ENCODE measurements at places on chromosomes 1 and 21.

DNA sequence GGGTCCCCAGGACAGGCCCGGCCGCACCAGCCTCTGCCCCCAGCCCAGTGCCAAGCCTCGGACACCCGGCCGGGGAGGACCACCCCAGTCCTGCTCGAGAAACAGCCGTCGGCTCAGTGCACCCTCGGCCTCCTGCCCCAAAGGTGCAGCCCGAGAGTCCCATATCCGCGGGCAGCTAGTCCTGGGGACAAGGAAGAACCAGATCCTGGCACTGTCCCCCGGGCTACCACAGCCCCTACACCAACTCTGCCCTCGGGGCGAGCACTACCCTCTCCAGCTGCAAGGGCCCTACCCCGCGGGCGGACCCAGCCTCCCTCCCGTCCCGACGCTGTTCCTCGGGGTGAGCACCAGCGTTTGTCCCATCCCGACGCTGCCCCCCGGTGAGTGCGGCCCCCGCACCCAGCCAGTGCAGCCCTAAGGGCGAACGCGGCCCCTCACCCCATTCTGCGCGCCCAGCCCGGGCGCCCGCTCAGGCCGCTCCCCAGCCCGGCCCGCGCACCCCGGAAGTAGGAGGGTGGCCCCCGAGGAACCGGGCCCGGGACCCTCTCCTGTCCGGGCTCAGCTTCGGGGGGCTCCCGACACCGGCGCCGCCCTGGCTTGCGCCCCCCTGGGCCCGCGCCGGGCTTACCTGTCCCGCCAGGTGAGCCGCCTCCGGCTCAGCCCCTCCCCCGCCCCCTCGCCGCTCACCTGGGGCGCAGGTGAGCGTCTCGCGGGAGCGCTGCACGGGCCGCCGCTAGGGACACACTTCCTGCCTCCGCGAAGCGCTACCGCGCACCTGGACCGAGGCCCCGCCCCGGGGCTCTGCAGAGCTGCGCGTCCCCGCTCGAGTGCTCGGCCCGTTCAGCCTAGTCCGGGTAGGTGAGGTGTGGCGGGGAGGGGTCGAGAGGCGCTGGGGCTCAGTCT, at the start of gene KDF1:
Gene KDF1 (minus strand): TSS at position 747 of the 903 bp plus-strand sequence. CDS start 8,088 bp downstream, outside the sequence.
- no peak for DNase-seq

- no peak for DNase-seq
These were observed 38.4 kb downstream of the FYB2 start for GRCh38 chr1:56780826-56781225.

- no peak for DNase-seq
These were observed 10.6 kb downstream of the KIAA0319L start for GRCh38 chr1:35546614-35547013.

- DNase-seq = no peak
These were observed 89.9 kb downstream of the KCTD3 start for GRCh38 chr1:215657047-215657446.

- no peak for DNase-seq
These were observed 12.3 kb upstream of the RGS4 start for GRCh38 chr1:163056831-163057230.

DNA sequence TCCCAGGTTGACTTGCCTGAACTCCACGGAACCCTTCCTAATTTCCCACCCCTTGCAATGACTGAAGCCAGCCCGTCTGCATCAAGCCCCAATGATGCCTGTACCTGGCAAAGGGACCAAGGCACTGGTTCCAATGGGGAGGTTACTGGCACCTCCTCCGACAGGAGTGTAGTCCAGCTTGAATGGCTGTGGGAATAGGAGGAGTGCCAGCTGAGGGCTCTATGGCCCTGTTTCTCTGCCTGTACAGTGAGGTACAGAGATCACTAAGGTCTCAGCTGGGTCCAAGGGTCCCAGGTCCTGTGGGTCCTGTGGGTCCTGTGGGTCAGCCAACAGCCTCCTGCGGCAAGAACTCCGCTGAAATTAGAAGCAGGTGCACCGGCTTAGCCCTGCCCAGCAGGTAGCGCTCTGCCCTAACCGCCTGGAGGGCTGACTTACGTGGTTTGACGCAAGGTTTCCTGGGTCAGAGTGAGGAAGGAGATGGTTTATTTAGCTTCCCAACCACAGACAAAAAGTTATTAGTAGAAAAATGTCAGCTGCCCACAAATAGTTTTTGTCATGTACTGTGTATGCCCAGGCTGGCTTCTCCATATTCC, 9.9 kb upstream of the SPRR4 start:
- DNase-seq = no peak

DNA sequence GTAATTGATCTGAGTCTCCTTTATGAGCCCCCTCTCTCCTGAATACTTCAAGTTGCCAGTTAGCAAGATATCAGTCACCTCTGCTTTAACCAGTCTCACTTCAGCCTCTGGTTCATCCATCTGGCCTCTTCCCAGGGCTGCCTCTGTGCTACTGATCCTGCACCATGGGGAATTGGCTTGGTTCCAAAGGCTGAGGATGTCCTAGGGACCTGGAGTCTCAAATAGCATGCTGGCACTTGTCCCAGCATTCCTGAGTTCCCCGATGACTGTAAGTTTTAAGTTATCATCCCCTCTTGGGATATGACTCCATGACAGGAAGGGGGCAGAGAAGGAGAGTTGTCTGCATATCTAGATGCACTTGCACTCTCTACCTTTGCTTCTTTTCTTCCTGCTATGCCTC, 252.0 kb downstream of the PTBP2 start:
- no peak for DNase-seq

- no peak for DNase-seq
These were observed 88.7 kb downstream of the TAS1R2 start for GRCh38 chr1:18770799-18771198.

- no peak for DNase-seq
These were observed 95.8 kb upstream of the USH2A start for GRCh38 chr1:216518844-216519627.

DNA sequence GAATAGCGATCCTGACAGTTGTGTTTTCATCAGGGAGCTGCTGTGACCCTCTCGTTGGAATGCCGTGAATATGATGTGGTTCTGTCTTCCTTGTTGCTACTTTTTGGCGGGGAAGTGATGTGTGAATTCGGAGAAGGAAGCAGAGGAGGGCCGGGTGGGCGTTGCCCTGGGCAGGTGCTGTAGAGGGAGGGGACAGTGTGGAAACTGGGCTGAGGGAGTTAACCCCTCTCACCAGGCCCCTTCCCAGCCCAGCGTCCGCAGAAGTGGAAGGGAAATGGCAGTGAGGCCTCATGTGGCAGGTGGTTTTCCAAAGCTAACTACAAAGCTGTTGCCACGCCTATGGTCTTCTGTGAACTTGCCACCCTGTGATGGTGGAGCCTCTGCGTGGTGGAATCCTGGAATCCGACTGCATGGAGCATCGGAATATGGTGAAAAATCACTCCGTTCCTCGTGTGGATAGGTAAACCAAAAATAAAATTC, 227.9 kb downstream of the DYRK1A start:
- no peak for DNase-seq

GRCh38 chr1:220711056-220711809, 21.1 kb downstream of the C1orf115 start:
- no peak for DNase-seq

DNA sequence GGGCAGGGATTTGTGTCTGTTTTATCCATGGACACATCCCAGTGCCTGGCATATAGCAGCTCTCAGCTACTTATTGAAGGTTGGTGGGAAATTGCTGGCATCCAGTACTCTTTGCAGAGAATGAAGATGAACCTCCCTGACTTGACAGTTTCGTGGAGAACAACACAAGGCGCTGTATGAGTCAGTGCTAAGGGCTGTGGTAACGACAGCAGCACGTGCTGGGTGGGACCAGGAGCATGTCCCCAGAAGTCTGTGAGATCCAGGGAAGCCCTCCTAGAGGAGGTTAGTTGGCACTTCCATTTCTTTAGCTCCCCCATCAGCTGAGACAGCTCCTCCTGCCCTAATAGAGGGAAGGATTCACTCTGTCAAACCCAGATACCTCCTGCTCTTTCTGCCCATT, 25.9 kb upstream of the IL19 start:
- DNase-seq = no peak

- no peak for DNase-seq
These were observed 59.6 kb downstream of the VPS26C start for GRCh38 chr21:37207441-37208009.

DNA sequence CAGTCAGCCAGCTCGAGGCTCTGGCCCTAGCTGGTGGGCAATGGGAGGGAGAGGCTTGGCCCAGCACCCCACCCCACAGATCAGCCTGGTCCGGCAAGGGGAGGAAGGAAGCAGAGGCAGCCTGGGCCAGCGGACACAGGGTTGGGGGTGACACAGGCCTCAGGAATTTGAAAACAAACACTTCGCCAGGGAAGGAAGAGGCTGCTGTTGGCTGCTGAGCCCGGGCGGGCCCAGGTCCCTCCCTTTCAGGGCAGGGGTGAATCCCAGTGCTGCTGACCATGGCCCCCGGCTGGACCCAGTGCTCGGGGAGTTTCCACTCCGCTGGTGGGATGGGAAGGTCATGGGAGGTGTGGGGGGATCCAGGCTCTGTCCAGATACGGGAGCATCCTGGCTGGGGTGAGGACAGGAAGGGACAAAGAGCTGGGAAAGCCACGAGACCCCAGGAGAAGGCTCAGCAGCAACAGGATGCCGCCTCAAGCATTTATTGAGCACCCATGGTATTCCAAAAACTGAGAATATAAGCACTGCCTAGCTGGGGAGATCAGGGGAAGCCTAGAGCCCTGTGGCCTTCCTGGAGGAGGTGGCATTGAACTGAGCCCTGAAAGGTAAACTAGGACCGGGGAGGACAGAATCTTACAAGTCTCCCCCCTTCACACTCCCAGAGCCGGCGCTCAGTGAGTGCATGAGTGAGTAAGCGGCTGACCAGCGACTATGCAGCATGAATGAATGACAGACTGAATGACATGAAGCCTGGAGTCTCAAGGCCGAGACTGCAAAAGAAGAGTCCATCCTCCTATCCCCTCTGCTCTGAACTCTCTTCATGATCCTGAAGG, 26.2 kb upstream of the EPHA2 start:
- DNase-seq = no peak

DNA sequence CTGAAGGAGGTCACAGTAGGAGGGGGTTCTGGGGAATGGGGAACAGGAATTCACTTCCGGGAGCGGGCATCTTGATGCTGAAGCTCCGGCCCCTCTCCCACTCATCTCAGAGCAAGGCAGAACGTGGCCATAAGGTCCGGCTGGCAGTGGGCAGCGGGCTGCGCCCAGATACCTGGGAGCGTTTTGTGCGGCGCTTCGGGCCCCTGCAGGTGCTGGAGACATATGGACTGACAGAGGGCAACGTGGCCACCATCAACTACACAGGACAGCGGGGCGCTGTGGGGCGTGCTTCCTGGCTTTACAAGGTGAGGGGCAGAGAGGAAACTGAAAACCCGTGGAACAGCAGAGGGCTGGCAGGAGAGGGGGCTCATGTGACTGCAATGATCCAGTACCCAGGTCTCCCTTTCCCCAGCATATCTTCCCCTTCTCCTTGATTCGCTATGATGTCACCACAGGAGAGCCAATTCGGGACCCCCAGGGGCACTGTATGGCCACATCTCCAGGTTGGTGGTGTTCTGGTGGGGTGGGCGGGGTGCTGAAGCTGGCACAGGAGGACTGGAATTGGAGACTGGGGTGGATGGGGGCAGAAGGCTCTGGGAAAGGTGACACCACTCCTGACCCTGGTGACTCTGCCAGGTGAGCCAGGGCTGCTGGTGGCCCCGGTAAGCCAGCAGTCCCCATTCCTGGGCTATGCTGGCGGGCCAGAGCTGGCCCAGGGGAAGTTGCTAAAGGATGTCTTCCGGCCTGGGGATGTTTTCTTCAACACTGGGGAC, 3.0 kb downstream of the SLC27A3 start:
- DNase-seq = no peak

- no peak for DNase-seq
These were observed 38.8 kb downstream of the CASQ2 start for GRCh38 chr1:115729756-115730155.

DNA sequence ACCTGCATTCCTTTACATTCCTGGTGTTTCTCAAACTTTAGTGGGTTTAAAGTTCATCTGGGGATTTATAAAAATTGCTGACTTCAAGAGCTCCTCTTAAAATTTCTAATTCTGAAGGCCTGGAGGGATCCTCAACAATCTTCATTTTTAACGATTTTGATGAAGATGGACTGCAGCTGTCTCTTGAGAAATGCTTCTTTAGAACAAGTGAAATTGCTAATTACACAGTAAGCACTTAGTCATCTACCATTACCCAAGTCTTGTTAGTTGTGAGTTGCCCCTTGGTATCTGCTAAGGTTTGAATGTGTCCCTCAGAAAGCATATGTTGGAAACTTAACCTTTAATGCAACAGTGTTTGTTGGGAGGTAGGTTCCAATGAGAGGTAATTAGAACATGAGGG, 163.7 kb downstream of the LTN1 start:
- no peak for DNase-seq

DNA sequence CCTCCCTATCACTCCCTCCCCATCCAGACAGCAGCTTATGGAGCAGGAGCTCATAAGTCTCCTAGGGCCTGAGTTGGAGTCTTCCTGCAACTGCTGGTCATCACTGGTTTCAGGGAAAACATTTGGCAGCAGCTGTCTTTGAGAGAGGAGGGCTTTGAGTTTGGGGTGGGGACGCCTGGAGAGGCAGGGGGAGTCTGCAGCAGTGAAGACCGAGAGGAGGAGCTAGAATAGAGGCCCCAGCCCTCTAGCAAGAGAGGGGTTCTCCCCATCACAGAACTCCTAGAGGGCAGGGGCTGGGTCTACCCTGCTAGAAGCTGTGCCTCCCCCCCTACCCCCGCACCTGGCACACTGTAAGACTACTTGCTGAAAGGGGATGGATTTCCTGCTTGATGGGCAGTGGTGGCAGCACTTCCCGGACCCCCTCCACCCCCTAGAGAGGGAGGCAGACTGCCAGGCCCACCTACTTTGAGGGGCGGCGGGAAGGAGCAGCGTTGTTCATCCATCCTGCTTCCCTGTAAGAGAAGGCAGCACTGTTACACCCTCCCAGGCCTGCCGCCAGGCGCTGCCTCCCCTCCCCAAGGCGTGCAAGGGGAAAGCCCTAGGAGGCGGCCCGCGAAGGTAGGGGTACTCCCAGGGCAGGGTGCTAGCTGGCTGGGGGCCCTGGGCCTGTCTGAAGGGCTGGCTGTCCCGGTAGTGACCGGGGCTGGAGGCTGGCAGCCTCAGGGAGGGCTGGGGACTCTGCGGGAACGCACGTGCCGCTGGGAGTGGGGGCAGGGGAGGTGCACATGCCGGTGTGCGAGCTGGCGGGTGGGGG, 50.4 kb downstream of the RAP1GAP start:
- no peak for DNase-seq

DNA sequence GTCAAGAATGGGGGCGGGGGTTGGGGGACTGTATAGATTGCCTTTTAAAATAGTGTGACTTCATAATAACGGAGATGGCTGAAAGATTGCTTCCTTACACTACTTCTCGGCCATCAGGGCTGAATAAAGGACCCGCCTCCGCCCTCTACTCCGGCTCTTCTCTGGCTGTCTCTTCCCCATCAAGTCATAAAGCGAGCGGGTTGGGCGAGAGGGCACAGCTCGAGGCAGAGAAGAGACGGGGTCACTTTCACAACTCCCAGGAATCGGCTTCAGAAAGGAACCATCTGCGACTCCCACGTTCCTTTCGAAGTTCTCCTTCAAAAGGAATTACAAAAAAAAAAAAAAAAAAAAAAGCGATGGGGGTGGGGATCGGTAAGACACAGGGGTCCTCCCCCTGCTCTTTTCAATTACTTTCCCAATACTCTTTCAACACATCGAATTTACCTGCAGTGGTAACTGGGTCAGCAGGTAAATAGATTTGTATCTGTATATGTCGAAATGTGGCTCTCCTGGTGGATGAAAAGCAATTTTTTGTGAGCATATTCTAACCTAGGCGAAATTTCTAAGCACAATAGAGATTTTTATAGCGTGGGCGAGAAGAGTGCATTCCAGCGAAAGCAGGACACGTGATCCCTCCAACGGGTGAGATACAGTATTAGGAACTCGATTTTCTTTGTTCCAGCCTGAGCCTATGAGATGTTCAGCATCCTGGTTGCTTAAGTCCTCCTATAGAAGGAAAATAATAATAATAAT, 2.0 kb downstream of the LRRC7 start:
- no peak for DNase-seq
